HCT116 (cell line): ENCODE measurements at places on chromosomes 5 and 9. TPM values are rescaled to one million over a fixed set of nuclear protein-coding genes. Genes with fewer than 3 reads are reported as not detected.

Gene NR5A1
- total RNA-seq: 0.64 TPM

Gene GRM6
- not detected for total RNA-seq

Gene IFNA21
- not detected for total RNA-seq

Gene DMAC1
- total RNA-seq: 39.1 TPM

DNA sequence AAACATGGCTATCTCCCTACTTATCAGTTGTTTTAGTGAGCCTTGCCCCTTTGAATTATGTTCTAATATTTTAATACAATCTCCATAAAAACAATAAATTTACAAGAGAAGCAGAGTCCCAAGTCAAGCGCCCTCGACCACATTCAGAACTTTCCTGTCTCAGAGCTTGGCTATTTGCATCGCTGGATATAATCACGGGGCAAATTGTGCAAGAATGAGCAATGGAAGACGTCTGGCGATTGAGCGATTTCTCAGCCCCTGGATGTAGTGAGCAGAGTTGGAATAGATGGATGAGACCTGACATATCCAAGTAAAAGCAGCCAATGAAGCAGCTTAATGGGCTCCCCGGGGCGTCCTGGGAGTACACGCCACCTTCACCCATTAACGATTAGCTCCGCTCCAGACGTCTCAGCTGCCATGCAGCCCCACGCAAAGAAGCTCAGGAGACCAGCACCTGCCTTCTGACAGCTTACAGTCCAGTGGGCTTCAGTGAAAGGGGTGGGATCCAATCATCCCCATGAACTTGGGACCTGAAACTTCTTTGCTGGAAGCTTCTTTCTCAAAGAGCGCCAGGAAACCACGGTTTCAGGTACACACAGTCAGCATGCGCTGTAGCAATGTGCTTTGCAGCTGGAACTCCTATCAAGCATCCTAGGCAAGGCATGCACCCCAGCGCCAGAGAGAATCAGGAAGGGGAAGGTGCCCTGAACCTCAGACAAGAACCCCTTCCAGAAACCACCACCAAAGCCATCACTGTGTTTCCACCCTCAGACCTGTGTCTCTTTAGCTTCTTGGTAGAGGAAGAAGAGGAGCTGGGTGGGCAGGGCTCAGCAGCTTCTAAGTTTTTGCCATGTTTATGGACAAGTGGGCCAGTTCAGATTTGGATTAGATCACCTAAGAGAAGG is 92.0 kb upstream of the IRX4 start:
- H3K4me1 ChIP-seq: no peaks in the 10 kb centered on the region
- H3K27ac ChIP-seq: no peak overlapping the region
- H3K4me3 ChIP-seq: no peak overlapping the region
- no peak for DNase-seq
- H3K36me3 ChIP-seq: no peaks in the 10 kb centered on the region

DNA sequence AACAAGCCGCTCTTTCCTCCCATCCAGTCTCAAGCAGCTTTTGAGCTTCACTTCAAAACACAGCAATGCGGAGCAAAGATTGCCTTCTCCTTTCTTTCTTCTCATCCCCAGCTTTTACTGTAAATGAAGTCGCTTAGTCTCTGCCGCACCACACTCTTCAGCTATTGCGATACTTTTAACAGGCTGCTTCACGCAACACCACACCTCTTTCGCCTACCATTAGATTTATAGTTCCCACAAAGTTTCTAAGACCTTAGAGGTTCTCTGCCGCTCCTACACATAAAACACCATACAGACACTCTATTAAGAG is 711 bp downstream of the PGGT1B start:
- H3K4me3 ChIP-seq: peak overlapping the region; percentile 84
- DNase-seq: no peak
- H3K27me3 ChIP-seq: no peaks in the 10 kb centered on the region

- no peaks in the 10 kb centered on the region for H3K27me3 ChIP-seq
- DNase-seq: no peak
- peaks cover 4% of the 10 kb centered on the region; the same call in 1 of the 2 replicates for H3K4me1 ChIP-seq
- H3K27ac ChIP-seq: no peak overlapping the region
- no peak overlapping the region for H3K4me3 ChIP-seq
Measured at GRCh38 chr9:114957558-114957957, 27.2 kb upstream of the TNFSF8 start.

GRCh38 chr5:66232706-66233445 is 88.8 kb downstream of the SREK1 start:
- DNase-seq: no peak
- no peak overlapping the region for H3K27ac ChIP-seq
- no peaks in the 10 kb centered on the region for H3K4me1 ChIP-seq
- no peak overlapping the region for H3K4me3 ChIP-seq

GRCh38 chr5:60387051-60387440 is 312.9 kb downstream of the DEPDC1B start:
- no peak for DNase-seq
- H3K27ac ChIP-seq: no peak overlapping the region
- H3K4me3 ChIP-seq: no peak overlapping the region
- no peaks in the 10 kb centered on the region for H3K36me3 ChIP-seq

DNA sequence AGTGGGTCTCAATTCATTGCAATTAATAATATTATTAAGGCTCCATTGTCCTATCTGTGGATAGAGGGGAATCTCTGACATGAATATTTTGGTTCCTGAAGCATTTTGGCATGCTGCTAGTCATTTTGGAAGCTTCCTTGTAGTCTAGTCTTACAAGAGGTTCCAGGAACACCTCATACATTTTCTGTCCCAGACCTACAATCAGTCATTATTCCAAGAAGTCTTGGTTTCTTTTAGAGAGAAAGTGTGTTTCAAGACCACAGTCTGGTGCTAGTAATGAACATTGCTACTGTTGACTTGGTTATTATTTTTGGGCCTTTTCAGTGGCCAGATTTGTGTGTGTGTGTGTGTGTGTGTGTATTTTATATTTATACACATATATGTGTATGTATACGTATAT is 98.9 kb downstream of the ERCC6L2 start:
- H3K36me3 ChIP-seq: peaks cover 12% of the 10 kb centered on the region; the same call in 1 of the 2 replicates
- DNase-seq: no peak
- H3K4me3 ChIP-seq: no peak overlapping the region
- no peaks in the 10 kb centered on the region for H3K27me3 ChIP-seq

- H3K27ac ChIP-seq: no peak overlapping the region
- no peak overlapping the region for H3K4me3 ChIP-seq
- no peak for DNase-seq
- H3K36me3 ChIP-seq: no peaks in the 10 kb centered on the region
- H3K4me1 ChIP-seq: no peaks in the 10 kb centered on the region
- 0 out of 2 replicates have a peak, but pooled peaks cover 2% of the 10 kb centered on the region for H3K27me3 ChIP-seq
Measured at GRCh38 chr9:88950341-88951154, 40.7 kb upstream of the S1PR3 start.

GRCh38 chr5:10701567-10702039 is 59.4 kb downstream of the DAP start:
- no peaks in the 10 kb centered on the region for H3K27me3 ChIP-seq
- H3K4me3 ChIP-seq: no peak overlapping the region
- no peaks in the 10 kb centered on the region for H3K36me3 ChIP-seq
- H3K4me1 ChIP-seq: peaks cover 55% of the 10 kb centered on the region
